CMK (cell line): ENCODE measurements at places on chromosomes 2 and 18.
A peak's percentile ranks its signal among the peaks of the same experiment; 100 is the strongest.

- DNase-seq: no peak
Measured at GRCh38 chr2:70045405-70045804, 41.9 kb upstream of the PCBP1 start.

- peak; percentile 74 for DNase-seq
Measured at GRCh38 chr2:218979846-218980734, 4.9 kb downstream of the FEV start.

- no peak for DNase-seq
Measured at GRCh38 chr2:73156539-73157124, 43.9 kb upstream of the RAB11FIP5 start.

GRCh38 chr2:20439193-20439475 lies 7.7 kb upstream of the RHOB start:
- DNase-seq: no peak

DNA sequence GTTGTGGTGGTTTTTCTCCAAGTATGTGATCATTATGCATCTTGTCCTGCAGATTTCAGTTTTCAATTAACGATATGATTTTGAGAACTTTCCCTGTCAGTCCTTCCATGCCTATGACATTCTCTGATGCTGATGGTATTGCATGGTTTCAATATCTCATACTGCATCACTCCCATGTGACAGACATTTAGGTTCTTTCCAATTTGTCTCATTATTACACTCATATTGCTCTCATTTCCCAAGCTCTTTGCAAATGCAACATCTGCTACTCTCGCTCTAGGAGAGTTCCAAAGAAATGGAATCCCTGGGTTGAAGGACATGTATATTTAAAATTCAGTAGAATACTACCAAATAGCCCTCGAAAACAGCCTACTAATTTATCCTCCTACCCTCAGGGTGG lies 125.5 kb downstream of the MARCHF4 start:
- no peak for DNase-seq

- DNase-seq: no peak
Measured at GRCh38 chr2:159944874-159945273, 117.5 kb downstream of the PLA2R1 start.

DNA sequence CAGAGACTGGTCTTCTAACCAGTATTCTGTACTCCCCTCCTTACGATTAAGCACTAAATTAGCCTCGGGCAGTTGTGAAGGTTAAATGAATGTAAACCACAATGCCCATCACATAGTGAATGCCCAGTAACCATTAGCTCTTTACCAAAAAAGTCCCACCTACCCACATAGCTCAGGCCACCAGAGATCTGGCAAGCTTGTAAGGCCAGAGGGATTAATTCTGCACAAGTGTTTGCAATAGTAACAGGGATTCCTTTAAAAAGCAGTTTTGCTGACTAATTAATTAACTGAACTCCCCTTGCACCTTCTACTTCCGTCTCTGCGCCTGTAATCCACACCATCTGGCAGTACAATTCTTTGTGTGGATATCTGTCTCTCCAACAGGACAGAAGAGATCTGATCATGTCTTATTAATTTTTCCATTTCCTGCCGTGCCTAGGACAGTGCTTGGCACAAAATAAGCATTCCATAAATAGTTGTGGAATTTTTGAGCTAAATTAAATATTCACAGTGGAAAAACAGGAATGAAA lies 36.2 kb upstream of the IGFBP2 start:
- DNase-seq: no peak

DNA sequence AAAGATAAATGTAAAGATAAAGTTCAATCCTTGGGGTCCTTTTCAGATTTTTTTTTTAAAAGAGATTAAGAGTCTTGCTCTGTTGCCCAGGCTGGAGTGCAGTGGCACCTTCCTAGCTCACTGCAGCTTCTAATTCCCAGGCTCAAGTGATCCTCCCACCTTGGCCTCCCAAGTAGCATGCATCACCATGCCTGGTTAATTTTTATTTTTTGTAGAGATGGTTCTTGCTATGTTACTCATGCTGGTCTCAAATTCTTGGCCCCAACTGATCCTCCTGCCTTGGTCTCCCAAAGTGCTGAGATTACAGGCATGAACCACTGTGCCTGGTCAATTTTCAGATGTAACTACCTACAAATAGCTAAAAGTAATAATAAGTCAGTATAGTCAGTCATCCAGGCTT lies 21.1 kb downstream of the NFE2L2 start:
- no peak for DNase-seq

DNA sequence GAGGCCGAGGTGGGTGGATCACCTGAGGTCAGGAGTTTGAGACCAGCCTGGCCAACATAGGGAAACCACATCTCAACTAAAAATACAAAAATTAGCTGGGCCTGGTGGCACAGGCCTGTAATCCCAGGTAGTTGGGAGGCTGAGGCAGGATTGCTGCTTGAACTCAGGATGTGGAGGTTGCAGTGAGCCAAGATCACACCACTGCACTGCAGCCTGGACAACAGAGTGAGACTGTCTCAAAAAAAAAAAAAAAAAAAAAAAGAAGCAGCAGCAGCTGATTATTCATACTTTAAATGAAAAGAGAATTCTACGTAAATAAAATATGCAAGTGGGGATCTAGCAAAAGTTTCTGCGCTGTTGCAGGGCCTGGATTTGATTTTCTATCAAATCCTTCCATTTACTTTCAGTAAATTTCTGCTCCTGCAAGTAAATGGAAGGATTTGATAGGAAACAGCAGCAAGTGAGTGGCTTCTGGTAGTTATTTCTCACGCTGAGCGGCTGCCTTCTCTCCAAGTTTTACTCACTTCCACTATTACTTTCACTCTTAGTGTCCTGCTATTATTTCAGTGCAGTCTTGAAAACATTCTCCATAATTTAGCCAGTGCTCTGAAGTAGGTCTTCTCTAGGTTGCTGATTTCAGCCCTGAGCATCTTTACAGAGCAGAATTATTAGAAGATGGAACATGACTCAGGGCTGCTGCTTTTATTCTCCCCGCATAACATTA lies 68.4 kb downstream of the SLC16A14 start:
- DNase-seq: no peak

DNA sequence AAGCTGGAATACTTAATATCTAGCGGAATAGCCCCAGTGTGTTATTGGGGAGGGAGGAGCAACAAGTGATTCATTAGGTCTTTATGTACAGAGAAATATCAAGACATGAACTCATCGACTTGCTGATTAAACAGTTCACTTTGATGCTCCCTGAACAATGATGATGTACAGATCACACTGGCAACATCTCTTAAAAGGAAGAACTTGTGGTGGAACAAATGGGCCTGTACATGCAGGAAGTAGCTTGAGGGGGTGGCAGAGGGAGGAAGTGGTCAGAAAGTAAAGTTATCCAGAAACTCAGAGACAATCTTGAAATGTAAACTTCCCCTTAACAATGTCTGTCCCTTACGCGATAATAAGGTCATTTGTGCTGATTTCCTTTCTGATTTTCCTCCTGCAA lies 90.5 kb downstream of the NXPH2 start:
- peak; percentile 65 for DNase-seq

DNA sequence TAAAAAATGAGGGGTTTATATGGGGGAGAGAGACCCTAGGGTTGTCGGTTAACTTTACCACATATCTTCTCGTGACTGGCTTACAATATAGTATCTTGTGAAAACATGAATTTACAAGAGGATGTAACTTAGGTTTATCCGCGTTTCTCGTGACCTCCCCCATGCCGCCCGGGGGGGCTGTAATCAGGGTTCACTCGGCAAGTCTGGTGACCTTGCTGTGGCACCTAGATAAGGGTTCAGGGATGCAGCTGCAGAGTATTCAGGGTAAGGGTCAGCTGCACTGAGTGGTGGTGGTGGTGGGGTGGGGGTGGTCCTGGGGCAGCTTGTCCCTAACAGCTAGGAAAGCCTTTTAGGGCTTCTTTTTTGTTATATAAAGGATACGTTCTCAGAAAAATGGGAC lies 112.3 kb downstream of the LYPD1 start:
- no peak for DNase-seq

GRCh38 chr2:146990311-146991054 lies 854.3 kb upstream of the ACVR2A start:
- no peak for DNase-seq

- DNase-seq: no peak
Measured at GRCh38 chr2:189152483-189152882, 27.1 kb downstream of the COL5A2 start.

DNA sequence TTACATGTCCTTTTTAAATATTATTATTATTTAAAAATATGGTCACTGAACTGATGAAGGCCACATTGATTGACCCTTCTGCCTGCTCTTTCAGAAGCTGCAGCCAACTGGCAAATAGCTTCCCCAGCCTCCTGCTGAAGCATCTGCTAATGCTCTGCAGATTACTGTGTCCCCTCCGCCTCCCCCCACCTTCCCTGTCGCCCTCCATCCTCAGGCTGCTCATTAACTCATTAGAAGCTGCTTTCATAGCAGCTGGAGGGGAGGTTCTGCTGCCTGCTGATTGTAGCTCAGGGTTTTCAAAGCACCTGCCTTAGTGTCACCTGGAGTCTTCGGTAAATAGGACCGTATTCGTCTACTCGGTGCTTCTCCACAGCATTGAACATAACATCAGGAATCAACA lies 24.8 kb upstream of the LMAN1 start:
- no peak for DNase-seq

- no peak for DNase-seq
Measured at GRCh38 chr2:188824125-188824524, 150.0 kb upstream of the COL3A1 start.

DNA sequence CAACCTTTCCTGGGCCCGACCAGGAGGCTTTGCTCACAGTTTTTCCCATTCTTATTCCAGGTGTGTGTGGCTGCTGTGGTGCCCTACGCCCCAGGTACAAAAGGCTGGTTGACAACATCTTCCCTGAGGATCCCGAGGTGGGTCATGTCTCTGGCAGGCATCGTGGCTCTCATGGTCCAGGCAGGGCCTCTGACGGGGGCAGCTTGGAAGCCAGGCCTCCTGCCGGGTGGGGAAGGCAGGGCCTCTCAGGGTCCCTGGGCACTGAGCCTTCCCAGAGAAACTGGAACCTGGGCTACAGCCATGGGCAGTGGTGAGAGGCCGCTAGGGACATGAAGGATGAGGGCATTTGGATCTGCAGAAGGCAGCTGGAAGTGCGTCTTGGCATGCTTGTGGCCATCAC lies 49.4 kb downstream of the EFR3B start:
- DNase-seq: no peak

DNA sequence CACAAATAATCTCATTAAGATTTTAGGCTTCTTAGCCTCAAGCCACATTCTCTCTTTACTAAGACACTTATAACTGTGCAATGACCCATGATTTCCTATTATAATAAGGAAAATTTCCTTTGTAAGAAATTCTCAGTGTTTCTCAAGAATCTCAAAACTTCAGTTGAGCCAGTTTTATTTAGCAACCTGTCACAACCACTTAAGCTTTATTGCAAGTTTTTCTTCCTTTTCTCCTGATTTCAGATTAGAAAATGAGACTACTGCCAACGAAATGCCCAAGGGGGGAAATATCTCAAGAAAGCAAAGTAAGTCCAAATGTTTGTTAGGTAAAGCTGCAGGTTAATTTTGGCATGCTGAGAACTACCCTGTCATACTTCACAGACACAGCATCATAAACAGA lies 178.5 kb downstream of the THADA start:
- DNase-seq: no peak

- DNase-seq: no peak
Measured at GRCh38 chr2:135782231-135782630, 40.6 kb downstream of the UBXN4 start.

DNA sequence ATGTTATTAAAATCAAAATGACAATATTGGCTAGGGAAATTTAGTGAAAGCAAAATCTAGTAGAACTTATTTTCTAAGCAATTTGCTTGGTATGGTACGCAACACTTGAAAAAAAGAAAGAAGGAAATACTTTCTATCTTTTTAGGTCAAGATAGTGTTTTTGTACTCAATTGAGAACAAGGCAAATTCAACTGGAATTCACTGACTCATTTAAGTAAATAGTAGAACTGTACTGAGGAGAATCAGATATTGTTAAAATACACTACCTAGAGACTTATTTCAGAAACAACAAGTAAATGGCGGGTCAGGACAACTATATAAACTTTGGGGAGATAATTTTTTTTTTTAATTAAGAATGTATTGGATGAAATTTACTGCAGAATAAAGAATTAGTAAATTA lies 18.9 kb downstream of the ZRANB3 start:
- DNase-seq: no peak

GRCh38 chr2:9336241-9336575 lies 87.1 kb downstream of the ITGB1BP1 start:
- DNase-seq: no peak

GRCh38 chr2:68189991-68190784 lies 32.5 kb downstream of the PNO1 start:
- DNase-seq: no peak

DNA sequence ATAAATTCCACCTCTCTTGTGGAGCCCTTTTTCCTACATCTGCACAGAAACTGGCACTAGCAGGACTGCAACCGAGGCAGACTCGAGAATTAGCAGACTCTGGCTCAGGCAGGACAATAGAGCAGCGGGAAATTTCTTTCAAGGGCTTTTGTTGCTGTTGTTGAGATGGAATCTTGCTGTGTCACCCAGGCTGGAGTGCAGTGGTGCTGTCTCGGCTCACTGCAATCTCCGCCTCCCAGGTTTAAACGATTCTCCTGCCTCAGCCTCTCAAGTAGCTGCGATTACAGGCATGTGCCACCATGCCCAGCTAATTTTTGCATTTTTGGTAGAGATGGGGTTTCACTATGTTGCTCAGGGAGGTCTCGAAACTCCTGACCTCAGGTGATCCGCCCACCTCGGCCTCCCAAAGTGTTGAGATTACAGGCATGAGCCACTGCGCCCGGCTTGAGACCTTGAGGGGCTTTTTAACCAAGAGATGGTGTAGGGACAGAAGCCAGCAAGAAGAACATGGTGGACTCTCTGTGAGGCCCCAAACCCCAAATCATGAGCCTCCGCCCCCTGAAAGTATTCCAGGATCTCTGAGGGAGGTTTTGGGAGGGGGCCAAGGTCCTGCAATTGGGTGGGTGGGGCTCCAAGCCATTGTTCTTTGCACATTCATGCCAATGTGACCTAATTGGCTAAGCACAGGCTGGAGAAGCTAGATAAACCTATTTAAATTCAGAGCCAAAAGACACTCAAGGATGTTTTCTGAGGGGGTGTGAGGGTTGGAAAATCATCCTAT lies 68.4 kb upstream of the MSH2 start:
- no peak for DNase-seq

DNA sequence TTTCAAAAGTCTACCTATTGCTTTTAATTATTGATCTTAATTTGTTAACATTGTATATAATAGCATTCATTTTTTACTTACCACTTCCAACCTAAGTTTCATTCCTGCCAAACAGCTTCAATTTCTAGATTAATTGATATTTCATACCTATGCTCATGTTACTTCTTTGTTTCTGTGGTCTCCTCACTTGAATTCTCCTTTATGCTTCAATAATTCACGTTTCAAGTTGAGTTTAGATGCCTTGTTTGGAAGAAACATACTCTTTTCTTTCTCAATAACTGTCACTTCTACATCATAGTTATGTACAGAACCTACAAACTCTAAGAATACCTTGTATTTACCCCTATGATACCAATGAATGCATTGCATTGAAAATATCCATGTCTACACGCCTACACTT lies 862.2 kb upstream of the LRATD1 start:
- DNase-seq: no peak

DNA sequence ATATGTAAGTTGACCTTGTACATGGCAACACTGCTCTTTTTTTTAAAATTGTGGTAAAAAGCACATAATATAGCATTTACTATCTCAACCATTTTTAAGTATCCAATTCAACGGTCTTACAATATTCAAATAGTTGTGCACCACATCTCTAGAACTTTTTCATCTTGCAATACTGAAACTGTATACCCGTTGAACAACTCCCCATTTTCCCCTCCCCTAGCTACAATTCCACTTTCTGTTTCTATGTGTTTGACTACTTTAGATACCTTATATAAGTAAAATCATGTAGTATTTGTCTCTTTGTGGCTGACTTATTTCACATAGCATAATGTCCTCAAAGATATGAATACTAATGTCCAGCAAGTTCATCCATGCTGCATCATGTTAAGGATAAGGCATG lies 452.1 kb downstream of the TXNL1 start:
- no peak for DNase-seq
